Stimulated activated CD4-positive, alpha-beta T cell treated with anti-CD3 and anti-CD28 coated beads, Interleukin-15, amount 100 ng/mL, for 24 hours (primary cell): ENCODE measurements at places on chromosomes 7 and 10.

DNA sequence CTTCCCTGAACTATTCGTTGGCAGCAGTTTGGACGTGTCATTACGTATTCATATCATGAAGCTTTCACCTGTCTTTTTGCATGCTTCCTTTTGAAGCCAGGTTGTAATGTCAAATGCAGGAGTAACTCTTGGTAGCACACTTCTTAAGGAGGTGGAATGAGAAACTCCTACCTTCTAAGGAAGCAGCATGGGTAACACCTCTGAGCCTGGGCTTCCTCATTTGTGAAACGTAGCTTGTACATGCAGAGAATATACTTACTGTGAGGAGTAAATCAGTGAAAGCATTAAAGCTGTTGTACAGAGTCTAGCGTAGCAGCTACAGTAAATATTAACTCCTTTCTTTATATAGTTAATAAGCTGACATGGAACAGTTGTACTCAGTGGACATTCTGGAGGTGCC is 21.1 kb downstream of the CUL1 start:
- DNase-seq: no peak

- DNase-seq: no peak
Measured at GRCh38 chr7:121159553-121159952, 169.2 kb upstream of the WNT16 start.

GRCh38 chr7:104442481-104442880 is 114.1 kb downstream of the LHFPL3 start:
- DNase-seq: no peak

DNA sequence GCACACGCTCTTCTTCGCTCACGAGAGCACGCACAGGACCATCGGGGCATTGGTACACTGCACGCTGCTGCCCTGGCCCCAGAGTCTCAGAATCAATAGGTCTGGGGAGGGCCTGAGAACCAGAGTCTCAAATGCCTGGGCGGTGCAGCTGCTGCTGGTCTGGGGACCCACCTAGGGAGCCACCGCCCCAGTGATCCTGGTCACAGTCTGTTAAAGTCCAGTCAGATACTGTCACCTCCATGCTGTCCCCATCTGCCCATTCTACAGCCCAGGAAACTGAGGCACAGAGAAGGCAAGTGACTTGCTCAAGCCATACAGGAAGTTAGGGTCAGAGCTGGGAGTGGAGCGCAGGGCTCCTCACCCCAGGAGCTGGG is 38.0 kb downstream of the ZCCHC24 start:
- DNase-seq: no peak

- no peak for DNase-seq
Measured at GRCh38 chr10:28533186-28533564, 257 bp downstream of the WAC start.

- no peak for DNase-seq
Measured at GRCh38 chr10:14586901-14587300, 187.8 kb downstream of the FAM107B start.

GRCh38 chr10:43120929-43121314 is 17.3 kb upstream of the CSGALNACT2 start:
- peak; percentile 71 for DNase-seq

- no peak for DNase-seq
Measured at GRCh38 chr10:104804880-104805279, 163.8 kb downstream of the SORCS3 start.

DNA sequence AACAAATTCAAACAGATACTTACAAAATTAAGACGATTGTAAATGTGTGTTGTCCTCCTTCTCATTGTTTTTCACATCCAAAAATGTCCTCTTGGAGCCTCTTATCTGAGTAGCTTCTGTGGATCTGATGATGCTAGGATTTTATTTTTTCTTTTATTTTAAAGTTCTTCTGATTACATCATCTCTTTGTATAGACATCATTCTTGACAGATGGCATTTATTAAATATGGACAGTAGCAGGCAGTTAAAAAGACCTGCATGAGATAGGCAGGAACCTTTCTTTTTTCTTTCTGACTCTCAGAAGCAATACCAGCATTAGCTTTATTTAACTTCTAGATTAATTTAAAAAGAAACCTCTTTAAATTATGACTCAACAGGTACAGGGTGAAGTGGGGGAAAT is at the start of gene RPA3:
Gene RPA3, minus strand, starts transcription at position 116 of the 400 bp plus-strand sequence. CDS start 78,189 bp downstream, outside the sequence.
- no peak for DNase-seq

DNA sequence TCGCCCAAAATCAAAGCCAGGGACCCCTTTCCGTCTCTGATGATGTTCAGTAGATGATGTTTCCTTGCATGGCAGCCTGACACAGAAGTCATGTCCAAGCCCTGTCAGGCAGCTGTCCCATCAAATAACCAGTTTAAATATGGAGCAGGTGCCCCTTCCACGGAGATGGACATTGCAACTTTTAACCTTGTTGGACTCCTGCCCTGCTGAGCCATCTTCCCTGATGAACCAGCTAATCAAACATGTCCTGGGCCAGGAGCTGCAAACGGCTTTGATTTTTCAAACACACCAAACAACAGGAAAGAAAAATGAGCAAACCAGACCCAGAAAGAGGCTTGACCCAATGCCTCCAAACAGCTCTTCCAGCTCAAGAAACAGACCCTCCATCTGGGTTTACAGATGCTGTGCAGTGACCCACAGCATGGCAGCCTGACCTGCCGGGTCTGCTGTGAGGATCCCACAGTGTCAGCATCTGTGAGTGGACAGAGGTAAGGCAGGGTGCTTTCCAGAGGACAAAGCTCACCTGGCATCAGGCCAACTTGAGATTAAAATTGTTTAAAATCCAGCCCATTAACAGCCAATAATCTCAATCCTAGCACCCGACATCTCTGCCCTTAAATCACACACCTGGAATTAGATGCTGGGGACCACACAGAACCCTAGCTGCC is 372.6 kb downstream of the GRID1 start:
- no peak for DNase-seq

GRCh38 chr10:94133239-94133638 is 139.5 kb downstream of the PLCE1 start:
- DNase-seq: no peak

DNA sequence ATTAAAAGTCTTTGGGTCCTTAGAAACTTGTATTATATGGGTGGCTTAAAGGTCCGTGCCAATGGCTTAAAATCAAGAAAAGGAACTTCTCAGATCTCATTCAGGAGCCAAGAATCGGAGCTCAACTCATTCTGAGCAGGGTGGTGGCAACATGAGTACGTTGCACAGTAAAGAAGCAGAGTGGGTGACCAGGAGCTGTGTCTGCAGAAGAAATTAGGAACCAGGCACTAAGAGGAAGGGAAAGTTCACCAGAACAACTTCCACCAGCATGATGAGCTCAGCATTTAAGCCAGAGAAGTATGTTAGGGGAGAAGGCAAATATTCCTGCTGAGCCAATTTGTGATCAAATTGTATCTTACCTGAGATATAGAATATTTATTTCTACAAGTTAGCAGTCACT is 236.0 kb upstream of the NRP1 start:
- DNase-seq: no peak

DNA sequence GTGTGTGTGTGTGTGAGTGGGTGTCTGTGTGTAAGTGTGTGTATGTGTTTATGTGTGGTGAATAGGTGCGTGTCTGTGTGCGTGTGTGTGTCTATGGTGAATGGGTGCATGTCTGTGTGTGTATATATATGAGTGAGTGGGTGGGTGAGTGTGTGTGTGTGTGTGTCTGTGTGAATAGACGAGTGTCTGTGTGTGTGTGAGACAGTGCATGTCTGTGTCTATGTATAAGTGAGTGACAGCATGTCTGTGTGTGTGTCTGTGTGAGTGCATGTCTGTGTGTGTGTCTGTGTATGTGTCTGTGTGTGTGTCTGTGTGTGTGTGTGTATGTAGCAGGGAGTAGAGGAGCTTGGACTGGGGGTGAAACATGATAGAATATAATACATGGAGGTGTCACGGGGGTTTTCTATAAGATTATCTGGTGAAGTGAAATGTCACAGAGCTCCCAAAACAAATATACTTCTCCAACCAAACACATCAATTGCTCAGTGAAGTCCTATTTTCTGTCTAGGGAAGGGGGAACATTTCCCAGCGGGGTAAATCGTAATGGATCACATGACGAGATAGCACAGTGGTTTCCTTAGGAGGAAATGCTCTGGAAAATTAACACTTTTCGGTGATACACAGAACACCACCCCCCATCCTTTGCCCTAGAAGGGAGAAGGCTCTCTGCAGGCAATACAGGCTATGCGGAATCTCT is 723.3 kb upstream of the CELF2 start:
- DNase-seq: no peak

DNA sequence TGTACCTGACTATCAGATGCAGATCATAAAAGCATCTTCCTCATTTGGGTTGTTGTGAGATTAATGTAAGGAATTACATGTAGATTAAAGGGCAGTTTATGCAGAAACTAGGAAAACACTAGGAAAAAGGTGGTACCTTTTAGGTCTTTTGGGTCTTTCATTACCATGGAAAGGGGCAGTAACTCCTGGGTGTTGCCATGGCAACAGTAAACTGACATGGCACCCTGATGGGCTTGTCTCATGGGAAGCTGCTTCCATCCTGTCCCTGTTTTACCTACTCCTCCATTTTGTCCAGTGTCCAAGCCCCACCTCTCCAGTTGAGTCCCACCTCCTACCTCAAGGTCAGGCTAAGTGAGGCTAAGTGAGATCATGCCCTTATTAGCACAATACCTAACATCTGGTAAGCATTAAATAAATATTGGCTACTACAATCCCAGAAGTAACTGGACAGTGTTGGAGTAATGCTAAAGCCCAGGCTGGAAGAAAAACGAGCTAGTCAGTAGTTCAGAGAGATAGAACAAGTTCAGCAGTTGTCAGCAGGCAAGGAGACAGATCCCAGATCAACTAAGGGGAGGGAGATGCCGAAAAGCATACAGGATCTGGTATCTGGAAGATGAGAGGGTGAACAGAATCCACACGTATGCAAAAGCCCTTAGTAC is 240.0 kb upstream of the AUTS2 start:
- no peak for DNase-seq
